ENCODE measurements at places on chromosomes 7 and 10.
A peak's percentile ranks its signal among the peaks of the same experiment; 100 is the strongest.

- peak; percentile 48 for DNase-seq
Observed at GRCh38 chr7:108181073-108181985, 51.2 kb upstream of the LAMB4 start.

DNA sequence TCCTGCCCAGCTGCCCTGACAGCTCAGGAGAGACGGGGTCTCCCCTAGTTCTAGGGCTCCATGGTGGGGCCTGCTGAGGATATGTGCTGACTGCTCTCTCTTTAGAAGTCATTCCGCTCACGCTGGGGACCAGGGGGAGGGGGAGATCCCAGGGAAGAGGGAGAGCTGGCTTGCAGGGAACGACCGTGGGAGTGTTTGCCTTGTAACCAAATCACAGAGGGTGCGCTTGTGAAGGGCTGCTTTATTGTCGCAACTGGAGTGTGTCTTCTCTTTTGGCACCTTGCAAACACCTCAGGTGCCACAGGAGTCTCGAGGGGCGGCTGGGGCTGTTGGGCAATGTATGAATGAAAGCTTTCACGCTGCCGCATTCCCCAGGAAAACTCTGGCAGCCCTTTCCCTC is 531.3 kb upstream of the MKI67 start:
- no peak for DNase-seq

DNA sequence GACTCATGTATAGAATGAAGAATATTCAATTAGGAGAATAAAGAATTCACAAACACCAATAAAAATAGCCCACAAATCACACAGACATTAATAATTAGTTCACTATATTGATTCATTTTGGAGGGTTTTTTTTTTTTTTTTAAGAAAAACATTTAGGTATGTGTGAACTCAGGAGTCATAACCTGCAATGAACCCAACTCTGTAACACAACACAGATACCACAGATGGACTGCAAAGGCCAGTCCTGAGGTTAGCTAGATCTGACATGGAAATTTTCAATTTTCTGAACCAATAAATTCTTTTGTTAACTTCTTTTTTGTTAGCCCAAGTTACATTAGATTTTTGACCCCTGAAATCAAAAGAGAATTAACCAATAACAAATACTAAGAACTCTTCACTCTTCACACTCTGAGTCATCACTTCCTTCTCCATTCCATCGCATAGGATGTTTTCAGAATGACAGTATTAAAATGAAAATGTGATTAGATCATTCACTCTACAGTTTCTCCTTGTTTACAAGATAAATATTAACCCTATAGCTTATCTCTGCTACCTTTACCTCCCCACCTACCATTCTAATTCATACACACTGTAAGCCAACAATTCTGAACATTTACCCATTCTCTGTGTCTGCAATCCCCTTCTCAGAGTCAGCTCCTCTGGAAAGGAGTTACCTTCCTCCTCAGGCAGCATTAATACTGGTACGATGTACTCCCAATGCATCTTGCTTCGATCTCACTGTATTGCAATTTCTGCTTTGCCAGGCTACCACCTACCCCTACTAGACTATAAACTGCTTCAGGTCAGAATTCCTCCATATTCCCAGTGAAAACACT is 141.5 kb downstream of the LRRN3 start:
- DNase-seq = no peak

GRCh38 chr7:10268034-10268433 is 705.6 kb upstream of the PHF14 start:
- DNase-seq = no peak

GRCh38 chr7:69668339-69668870 is 70.1 kb downstream of the AUTS2 start:
- no peak for DNase-seq

DNA sequence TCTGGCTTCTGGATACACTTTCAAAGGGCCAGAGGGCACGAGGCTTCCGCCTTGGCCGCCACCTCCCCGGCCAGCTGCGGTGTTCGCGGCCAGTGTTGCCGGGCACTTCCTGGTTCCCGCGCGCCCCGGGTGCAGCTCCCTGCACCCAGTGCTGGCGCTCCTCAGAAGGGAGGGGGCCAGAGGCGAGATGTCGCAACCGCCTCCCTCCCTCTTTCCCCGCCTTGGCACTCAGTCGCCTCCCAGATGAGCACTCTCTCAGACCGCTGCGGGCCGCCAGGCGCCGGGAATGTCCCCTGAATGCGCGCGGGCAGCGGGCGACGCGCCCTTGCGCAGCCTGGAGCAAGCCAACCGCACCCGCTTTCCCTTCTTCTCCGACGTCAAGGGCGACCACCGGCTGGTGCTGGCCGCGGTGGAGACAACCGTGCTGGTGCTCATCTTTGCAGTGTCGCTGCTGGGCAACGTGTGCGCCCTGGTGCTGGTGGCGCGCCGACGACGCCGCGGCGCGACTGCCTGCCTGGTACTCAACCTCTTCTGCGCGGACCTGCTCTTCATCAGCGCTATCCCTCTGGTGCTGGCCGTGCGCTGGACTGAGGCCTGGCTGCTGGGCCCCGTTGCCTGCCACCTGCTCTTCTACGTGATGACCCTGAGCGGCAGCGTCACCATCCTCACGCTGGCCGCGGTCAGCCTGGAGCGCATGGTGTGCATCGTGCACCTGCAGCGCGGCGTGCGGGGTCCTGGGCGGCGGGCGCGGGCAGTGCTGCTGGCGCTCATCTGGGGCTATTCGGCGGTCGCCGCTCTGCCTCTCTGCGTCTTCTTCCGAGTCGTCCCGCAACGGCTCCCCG is at the start of gene FFAR4:
FFAR4 (plus strand) TSS at position 231 of the 842 bp plus-strand sequence; CDS start at position 287, 56 bp downstream.
- no peak for DNase-seq

DNA sequence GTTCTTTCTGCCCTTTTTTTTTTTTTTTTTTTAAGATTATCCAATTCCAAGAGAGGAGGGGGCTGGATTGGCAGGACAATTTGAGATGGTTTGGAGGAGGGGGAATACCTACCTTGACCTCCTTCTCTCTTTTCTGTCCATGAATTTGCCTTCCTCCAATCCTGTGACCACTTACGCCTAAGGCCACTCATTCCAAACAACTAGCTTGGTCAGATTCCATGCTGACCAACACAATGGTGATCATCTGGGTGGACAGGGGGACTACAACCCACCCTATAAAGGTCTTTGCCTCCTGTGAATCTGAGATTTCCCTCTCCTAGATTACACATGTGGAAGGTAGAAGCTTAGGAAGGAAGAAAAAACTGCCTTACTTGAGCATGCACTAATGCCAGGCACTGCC is 2.3 kb upstream of the LDB1 start:
- DNase-seq = no peak

DNA sequence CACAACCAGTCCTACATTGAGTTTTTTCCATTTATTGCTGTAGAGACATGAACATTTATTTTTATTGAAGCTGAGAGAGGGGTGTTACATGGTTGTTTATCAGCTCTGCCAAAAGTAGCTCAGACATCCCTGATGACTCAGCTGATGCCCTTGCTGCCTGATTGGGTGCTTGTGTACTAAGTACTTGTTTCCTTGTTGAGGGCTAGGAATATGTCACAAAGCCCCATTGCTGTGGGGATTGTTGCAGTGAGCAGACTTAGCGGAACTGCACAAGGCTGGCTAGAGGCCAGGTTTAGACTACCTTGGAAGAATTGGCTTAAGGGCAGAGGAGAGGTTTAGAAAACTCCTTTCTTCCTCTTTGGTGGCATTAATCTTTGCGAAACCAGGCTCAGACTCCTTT is 110.6 kb downstream of the AUTS2 start:
- no peak for DNase-seq

- DNase-seq = no peak
Observed at GRCh38 chr7:108014747-108015682, 12.1 kb upstream of the LAMB1 start.

- no peak for DNase-seq
Observed at GRCh38 chr7:121449735-121450240, 53.7 kb upstream of the FAM3C start.

GRCh38 chr10:11682851-11683250 is 59.3 kb upstream of the ECHDC3 start:
- DNase-seq = no peak

DNA sequence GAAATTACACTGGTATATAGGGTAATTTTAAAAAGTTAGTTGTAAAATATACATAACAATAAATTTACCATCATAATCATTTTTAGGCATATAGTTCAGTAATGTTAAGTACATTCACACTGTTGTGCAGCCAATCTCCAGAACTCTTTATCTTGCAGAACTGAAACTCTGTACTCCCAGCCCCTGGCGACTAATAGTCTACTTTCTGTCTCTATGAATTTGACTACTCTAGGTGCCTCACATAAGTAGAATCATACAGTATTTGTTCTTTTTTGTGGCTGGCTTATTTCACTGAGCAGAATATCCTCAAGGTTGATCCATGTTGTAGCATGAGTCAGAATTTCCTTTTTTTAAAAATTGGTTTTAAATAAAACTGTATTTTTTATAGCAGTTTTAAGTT is 41.4 kb downstream of the NRF1 start:
- no peak for DNase-seq

- no peak for DNase-seq
Observed at GRCh38 chr7:113370910-113371309, 252.6 kb upstream of the SMIM30 start.

- DNase-seq = no peak
Observed at GRCh38 chr7:90749774-90750173, 153.7 kb downstream of the CDK14 start.

GRCh38 chr10:132882069-132882951 is 60.1 kb downstream of the CFAP46 start:
- no peak for DNase-seq

DNA sequence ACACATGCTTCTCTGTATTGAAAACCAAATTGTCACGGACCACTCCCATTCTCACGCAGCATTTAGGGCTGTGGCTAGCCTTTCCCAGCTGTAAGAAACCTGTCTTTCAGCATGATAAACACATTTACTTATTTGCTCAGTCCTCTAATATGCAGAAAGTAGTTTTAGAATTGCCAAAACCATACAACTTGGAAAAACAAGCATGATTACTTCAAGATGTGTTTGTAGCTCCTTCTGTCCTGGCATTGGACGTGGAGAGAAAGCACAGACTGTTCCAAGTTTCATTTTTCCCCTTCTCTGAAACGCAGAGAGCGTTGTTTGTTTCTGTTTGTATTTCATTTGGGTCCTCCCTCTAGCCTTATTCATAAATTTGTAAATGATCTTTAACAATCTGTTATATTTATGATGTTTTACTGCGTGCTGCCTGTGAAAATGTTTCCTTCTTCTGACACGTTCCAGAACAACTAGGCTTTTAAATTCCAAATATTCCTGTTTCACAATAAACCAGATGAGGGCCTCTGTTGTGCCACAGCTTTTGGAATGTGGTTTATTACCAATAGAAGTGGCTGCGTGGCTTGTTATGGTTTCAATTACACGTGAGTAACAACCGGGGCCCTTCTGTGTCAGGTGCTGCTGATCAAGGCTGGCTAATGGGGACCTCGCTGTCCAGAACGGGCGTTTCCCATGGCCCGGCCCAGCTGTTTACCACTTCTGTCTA is 26.1 kb downstream of the MNX1 start:
- no peak for DNase-seq

DNA sequence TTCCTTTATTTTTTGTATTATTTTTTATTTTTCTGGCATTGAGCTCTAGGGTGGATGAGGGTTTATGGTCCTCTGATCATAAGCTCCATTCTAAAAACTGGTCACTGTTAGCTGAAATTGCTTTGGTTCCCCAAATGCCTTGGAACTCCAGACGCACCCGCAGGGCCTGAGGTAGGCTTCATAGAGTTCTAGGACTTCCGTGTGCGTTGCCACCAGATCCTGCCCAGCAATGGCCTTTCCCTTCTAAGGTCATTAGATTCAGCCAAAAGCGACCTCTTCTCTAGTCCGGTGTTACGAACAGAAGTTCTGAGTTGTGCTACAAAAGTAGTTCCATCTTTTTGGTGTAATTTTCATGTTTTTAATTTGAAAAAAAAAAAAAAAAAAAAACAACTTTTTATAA is 64.4 kb downstream of the KLHDC10 start:
- no peak for DNase-seq

DNA sequence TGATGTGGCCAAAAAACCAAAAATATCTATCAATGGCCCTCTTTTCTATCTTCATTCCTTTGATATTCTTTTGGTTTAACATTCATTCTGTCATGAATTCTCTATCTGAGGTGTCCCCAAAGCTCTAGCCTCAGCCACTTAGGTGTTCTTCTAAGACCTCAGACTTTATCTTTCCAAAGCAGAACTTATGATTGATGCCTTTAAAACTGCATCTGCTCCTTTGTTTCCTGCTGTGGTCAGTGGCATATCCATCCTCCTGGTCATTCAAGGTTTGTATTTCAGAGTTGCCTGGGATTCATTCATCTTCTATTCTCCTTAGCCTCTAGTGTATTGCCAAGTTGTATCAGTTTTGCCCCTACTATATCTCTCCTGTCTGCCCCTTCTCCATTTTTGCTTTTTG is 30.6 kb downstream of the FHIP2A start:
- DNase-seq = no peak

DNA sequence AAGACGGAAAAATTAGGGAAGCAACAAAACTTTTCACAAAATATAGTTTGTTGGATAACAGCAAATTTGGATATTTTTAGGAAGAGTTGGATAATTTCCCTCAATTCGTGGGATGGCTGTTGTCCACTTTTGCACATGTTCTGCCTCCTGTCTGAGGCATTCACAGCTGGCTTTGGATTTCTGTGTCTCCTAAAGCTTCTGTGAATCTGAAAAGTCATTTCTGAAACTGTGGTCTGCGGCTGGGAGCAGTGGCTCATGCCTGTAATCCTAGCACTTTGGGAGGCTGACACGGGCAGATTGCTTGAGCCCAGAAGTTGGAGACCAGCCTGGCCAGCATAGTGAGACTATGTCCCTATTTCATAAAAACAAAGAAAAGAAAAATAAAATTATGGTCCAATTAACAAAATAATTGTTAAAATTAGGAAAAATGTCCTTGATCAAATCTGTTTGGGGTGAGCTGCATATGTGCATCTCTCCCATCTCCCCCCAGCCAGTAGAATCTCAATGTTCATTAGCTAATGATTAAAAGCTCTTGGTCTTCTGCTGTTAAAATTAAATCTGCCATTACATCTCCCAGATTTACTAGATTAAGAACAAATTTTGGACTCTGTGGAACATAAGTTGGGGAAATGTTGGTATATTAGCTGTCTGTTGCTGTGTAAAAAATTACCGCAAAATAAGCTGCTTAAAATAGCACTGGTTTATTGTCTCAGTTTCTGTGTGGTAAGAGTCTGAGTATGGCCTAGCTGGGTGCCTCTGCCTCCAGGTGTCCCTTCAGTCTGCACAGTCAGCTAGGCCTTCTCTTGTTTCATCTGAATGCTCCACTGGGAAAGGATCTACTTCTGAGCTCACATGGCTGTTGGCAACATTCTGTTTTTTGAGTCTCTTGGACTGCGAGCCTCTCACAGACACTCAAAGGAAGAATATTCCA is 332.0 kb upstream of the FZD1 start:
- no peak for DNase-seq
